ENCODE measurements at places on chromosomes 6 and 20.

- no peak for DNase-seq
Observed at GRCh38 chr20:17843246-17844132, 125.1 kb downstream of the SNX5 start.

- DNase-seq = no peak
Observed at GRCh38 chr6:2579241-2579761, 171.4 kb downstream of the MYLK4 start.

DNA sequence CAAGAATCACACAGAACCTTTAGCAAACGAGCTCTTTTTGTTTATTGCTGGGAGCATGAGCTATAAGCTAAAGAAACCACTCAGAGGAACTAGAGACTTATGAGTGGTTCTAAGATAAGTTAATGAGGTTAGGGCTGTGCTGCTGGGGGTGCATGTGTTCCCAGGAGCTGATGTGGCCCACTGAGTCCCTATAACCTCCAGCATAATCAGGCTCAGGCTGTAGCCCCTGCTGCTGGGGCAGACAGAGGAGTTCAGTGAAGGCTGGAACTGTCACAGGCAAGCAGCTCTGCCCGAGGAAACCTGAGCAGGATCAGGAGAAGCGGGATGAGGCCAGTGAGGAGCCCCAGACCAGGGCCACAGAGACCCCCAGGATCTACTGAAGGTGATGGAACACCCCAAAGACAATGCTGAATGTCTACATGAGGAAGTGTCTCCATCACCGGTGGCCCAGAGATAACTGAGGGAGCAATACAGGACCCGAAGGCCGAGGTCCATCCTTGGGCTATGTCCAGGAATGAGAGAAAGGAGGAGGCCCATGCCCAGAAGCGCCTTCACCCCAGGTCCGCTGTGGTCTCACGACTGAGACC lies 17.3 kb downstream of the TUBB2B start:
- no peak for DNase-seq

- no peak for DNase-seq
Observed at GRCh38 chr6:2378046-2378657, 132.7 kb upstream of the GMDS start.

DNA sequence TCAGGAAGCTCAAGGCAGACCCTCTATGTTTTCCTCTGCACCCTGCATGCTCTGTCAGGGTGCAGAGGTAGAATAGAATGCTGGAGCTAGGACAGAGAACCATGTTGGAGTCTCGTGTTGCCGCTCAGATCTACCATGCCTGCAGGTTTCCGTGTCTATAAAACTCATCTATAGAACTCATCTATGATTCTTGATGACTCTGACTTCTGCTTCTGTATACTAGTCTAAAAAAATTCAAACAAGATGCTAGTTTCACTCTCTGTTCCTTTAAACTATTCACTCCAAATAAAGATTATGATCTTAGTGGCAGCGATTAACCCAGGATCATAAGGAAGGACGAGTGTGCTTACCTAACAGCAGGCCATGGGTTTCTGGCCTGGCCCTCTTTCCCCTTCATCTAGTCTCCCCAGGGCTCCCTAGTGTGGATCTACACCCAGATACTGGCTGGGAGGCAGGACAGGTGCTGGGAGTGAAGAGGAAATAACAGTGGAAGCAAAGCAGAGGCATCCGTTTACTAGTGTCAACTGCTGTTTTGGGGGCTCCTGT lies 162.7 kb upstream of the SUPT3H start:
- no peak for DNase-seq

DNA sequence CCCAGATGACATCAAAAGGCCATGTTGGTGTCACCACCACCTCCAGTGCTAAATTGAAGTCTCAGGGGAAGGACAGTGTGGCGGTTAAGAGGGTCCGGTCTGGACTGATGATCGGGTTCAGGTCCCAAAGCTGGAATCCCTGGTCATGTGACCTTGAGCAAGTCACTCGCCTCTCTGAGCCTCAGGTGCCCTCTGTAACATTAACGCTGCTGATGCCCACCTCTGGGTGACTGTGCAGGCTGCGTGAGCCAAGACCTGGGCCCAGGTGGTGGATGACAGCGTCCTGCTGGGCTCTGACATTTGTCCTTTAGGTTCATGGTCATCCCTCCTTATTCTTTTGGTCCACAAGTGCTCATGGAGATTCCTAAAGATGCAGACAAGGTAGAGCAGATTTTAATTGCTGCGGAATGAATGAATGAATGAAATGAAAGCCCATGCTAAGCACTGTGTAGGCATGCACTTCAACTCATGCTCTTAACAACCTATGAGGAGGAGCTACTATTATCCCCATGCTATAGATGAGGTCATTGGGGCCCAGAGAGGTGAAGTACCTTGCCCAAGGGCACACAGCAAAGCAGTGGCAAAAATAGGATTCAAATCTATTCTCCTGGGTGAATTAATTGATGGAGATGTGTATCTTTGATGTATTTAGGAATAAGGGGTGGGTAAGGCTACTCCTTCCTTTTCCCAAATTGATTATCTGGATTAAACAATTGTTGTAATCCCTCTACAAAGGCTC lies 649 bp upstream of the BPIFB1 start:
- no peak for DNase-seq

GRCh38 chr6:72863131-72863530 lies 241.3 kb downstream of the KCNQ5 start:
- DNase-seq = no peak

- no peak for DNase-seq
Observed at GRCh38 chr6:151630387-151630786, 136.6 kb downstream of the CCDC170 start.

- DNase-seq = no peak
Observed at GRCh38 chr6:15434823-15435380, 189.0 kb downstream of the JARID2 start.

DNA sequence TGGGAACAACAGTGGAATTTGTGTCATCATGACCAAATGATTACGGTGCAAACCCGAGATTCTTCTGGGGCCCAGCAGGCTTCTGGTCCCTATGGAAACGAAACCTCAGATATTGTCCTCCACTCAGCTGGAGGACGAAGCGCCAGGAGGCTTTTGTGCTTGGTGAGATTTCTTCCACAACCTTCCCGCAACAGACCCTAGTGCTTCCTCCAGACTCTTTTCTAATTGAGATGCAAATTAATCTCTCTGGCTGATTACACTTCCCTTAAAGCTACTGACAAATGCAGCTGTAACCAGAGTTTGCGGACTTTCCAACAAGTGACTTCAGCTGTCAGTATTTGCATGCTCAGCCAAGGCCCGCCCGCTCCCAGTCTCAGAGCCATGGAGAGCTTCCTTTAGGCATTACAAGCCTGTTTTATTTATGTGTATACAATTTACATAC lies 96.0 kb downstream of the INSM1 start:
- DNase-seq = no peak

DNA sequence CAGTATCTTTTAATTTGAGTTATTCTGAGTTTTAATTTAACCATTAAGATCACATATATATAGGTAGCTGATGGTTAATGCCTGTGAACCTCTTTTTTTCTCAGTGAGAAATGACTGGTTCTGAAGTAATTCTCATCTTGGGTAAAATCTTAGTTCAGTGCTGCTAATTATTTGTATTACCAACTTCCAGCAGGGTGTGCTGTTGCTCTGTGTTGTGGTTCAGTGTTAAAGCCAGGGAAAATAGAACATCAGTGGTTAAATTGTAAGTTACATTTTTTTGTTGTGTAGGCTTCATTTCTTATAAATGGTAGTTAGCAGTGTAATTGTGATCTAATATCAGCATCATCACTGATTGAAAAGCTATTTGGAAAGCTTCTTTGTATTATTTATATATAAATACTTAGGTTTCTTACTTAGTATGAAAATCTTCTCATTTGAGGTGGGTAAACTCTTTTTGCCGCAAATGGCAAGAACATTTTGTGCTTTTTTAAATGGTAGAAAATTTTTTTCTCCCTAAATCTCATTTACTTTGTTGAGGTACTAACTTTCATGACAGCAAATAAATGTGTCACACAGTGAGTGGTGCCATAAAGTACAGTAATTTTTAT lies 43.7 kb downstream of the CDC5L start:
- DNase-seq = peak; percentile 29

DNA sequence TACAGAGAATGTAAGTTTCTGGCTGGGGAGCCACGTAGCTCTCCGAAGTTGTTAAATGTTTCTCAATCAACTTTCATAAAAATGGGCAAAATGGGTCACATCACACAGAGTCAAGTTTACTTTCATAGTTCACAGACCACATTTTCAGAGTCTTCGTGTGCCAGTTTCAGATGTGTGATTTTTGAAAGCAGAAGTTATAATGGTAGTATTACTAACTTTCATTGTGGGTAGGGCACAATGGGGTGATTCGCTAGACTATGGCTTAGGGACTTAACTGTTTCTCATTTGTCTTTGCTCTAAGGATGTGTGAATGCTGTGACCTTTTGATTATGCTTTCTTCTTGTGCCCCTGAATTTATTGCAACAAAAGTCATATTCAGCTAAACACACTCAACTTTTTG lies 109.0 kb upstream of the SUPT3H start:
- DNase-seq = no peak

DNA sequence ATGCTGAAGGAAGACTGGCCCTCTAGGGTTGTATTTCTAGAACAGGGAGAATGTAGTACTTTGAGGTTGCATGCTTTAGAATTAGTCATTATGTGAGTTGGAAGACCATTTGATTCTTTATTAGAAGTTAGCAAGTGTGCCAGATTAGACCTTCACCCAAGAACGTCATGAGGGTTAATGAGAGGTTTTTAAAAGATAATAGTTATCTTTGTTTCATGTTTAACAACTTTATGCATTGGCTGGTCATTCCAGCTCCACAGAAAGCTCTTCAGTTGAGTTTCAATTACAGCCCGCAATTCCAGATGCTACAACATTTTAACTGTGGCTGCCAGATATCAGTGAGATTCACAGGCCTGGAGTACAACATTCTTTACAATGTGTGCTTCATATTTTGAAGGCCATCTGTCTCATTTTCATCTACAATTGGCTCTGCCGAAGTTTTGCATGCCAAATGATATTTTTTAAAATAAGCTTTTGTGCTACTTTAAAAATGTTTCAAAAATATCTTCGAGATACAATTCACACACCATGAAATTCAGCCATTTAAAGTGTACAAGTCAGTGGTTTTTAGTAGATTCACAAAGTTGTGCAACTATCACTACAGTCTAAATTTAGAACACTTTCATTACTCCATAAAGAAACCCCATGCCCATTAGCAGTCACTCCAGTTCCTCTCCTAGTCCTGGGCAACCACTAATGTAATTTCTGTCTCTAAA lies 61.1 kb upstream of the FBXO30 start:
- no peak for DNase-seq

DNA sequence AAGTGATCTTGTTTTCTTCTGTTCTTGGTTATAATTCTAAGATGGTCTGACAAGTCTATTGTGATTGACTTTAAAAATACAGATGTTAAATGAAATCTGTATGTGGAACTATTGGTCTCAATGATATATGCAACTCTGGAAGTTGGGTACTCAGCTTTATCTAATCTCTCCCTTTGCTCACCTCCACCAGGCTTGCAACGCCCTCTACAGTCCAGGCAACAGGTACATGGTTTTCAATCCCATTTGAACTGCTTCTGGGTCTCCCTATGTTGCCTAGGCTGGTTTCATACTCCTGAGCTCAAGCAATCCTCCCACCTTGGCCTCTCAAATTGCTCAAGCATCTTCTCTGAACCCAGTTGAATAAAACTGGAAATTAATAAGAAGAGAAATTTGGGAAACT lies 25.6 kb upstream of the HLA-DQB1 start:
- no peak for DNase-seq

DNA sequence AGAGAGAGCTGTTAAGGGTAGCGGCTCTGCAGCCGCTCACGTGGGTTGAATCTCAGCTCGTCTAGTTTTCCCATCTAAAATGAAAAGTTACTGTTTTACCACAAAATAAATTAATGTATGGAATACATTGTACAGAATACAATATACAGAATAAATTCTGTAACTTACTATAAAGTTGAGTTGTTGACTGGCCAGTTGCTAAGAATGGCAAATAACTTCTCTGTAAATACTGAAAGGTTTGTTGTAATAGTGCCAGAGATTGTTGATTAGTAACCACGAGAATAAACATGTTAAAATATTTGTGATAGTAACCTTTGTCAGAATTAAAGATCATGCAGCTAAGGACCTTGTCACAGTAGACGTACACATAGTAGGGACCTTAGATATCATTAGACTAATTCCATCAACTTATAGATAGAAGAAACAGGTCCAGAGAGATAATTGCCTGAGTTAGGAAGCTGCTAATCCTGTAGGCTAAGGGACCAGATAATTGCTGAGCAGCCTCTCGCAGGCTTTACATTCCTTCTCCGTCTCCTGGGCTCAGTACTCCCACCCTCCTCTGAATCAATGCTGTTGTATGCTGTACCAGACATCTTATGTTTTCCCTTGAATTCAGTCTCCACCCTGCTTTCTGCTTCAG lies 544 bp upstream of the NRM start:
- DNase-seq = no peak

DNA sequence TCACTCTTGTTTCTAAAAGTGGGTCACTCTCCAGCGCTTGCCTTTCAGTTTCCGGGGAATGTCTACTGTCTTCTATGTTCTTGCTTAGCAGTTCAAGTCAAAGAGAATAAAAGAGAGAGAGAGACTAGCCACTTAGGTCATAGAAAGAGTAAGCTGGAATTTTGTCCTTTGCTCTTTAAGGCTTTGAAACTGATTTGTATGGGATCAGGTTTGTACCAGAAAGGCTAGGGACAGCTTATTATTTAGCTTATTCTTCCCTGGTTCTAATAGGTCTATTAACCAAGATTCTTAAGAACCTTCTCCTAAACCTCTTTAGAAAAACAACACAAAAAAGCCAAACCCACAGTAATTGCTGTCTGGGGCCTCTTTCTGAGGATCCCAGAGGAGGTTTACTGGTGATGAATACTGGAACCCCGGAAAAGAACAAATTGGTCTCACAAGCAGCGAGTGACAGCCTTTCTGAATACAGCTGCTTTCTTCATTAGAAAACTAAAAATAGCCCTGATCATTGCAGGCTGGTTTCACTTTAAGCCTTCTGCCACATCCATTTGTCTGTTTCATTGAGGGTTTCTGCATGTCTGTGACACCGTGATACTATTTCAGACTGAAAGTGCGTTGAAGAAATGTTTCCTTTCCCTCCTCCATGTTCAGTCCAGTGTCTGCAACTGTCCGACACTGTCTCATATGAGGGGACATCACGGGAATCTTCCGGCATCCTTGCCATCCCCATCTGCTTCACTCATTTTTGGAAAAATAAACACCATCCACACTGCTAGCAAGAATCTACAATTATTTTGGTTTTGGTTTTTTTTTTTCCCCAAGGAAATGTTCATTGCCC lies 75.1 kb upstream of the ATXN1 start:
- no peak for DNase-seq

DNA sequence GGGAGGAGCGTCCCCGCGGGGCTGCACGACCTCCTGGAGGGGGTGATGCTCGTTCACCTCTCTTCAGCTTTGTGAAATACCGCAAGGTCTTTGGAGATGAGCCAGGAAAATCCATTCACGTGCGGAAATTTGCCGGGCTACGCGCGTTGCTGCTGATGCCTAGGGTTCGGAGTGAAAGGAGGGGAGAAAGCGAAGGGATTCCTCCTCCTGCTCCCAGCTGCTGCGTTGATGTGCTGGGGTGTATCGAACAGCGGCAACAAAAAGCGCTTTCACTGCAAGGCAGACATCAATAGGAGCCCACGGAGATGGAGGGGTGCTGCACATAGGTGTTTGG lies 391 bp upstream of the B3GAT2 start:
- DNase-seq = no peak

Measured in activated naive CD4-positive, alpha-beta T cell treated with anti-CD3 and anti-CD28 coated beads, Interleukin-2, amount 50 U/mL, for 72 hours (primary cell).